ENCODE measurements at places on chromosomes 7 and 10.

DNA sequence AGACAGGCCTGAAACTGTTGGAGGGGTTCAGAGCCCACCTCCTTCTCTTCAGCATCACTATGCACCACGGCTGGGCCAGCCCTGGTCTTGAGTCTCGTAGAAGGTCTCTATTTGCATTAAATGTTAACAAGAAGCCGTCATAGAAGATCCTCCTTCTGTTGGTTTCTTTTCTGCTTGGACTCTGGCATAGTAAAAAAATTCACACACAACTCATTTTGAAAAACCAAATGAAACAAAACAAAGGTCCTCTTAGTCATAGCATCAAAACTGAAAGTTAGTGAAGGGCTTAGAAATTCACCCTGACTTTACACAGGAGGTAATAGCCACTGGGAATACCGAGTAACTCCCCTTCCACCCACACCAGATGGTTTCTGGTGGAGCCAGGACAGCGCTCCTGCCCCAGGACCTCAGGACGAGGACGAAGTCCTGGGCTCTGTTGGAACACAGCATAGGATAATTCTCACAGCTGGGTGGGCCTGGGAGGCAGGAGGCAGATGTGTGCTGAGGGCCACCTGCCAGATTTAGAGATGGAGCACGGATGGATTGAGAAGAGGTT, 248.4 kb upstream of the KLF6 start:
- no peak for DNase-seq

DNA sequence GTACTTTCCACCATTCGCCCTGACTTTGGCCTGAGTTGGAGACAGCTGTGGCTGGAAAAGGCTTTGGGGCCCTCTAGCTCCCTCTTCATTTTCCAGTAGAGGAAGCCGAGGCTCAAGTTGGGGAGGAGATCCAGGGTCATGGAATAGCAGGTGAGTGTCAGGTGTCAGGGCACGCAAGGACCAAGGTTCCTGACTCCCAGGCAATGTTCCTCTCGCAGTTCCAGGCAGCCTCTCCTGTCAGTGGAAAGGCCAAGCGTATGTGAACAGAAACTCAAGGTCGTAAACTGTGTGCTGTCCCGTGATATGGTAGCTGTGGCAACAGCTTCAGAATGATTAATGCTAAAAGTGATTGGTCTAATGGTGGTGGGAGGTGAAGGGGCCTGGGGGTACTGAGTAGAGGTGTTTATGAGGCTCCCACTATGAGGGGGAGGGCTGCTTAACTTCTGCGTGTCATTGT, 13.2 kb downstream of the ADAMTS14 start:
- DNase-seq, result no peak

DNA sequence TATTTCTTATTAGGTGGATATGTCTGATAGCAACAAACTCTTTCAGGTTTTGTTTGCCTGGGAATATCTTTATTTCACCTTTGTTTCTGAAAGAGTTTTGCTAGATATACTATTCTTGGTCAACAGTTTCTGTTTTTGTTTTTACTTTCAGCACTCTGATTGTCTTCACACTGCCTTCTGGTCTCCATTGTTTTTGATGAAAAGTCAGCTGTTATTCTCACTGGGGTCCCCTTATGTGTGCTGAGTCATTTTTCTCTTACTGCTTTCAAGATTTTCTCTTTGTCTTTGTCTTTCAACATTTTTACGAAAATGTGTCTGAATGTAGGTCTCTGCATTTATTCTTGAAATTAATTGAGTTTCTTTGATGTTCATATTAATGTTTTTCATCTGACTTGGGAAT, 15.2 kb upstream of the RASSF4 start:
- DNase-seq, result no peak

GRCh38 chr7:32502728-32503127, 7.4 kb downstream of the AVL9 start:
- DNase-seq, result no peak

GRCh38 chr7:22094413-22095342, 149.0 kb upstream of the CDCA7L start:
- DNase-seq, result no peak

DNA sequence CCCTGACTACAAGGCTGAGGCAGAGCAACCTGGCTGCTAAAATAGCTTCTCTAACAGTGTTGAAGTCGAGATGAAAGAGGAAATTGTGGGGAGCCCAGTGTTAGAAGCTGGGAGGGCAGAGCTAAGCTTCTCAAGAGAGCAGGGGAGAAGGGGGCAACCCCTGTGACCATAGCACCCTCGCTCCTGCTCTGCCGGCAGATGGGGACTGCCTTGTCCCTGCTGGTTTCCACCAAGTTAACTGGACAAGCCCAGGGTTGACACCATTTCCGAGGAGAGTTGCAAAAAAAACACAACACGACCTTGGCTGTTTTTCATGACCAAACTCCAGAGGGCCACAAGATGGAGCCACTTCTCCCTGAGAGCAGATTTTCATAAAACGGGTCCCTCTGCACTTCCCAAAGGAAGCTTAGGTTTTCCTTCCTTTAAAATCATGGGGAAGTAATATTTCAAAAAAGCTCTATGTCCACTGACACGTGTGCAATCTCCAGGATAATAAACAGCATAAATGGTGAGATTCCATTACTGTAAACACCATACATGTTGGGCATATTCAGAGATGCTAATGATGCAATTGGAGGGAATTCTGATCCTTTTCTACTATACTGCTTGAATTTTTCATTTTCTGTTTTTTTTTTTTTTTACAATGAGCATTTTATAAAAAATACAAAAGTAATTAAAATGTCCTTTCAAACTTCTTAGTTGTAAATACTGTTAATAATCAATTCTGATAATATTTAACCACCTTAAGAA, 140.4 kb downstream of the PIP4K2A start:
- no peak for DNase-seq

DNA sequence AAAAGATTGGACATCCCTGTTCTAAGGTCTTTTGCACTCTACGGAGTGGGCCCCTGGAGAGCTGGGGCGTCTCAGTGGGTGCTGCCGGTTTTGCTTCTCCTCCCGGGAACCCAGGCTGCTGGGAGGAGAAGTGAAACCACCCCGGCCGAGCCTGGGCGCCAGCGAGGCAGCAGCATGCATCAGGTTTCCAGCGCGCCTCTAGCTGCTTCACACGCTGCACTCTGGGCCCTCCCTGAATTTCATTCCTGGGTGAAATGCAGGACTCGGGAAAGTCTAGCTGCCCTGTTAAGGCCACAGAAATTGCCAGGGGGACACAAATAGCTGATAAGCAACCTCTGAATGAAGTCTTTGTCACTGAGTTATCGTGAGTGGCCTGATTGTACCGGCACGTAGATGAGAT, 127.4 kb downstream of the TRRAP start:
- DNase-seq, result no peak

DNA sequence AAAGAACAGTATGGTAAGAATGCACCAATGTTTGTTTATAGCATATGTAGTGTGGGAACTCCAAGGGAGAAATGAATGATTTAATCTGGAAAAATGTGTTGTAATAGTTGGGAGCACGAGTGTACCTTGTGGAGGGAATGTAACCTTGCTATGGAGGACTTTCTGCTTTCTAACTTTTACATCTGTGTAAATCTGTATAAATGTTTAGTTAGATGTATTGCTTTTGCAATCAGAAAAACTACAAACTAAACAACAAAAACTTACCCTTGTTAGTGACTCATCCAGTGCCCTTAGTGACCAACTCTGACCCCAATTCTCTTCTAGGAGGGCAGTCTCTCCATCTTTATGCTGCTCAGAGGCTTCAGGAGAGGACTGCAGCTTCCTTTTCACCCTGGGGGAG, 89.3 kb downstream of the CCNY start:
- no peak for DNase-seq

DNA sequence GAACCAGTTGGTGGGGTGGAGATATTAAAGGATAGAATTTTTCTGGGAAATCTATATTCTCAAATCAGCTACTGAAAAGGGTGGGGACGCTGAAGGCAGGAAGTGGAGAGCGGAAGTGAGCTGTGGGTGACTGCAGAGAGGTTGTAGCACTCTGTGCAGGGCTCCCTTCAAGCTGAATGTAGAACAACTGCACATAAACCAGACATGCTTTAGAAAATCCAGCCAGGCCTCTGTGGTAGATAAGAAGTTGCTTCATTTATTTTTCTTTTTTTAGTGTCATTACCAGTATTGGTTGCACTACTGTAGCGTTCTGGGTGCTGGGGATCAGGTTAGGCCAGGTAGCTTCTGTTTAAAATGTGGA, 127.8 kb downstream of the CELF2 start:
- DNase-seq, result peak; percentile 50

GRCh38 chr7:68133045-68133444, 1136.4 kb downstream of the TYW1 start:
- DNase-seq, result no peak

GRCh38 chr10:110842326-110842904, 29.3 kb upstream of the PDCD4 start:
- no peak for DNase-seq

DNA sequence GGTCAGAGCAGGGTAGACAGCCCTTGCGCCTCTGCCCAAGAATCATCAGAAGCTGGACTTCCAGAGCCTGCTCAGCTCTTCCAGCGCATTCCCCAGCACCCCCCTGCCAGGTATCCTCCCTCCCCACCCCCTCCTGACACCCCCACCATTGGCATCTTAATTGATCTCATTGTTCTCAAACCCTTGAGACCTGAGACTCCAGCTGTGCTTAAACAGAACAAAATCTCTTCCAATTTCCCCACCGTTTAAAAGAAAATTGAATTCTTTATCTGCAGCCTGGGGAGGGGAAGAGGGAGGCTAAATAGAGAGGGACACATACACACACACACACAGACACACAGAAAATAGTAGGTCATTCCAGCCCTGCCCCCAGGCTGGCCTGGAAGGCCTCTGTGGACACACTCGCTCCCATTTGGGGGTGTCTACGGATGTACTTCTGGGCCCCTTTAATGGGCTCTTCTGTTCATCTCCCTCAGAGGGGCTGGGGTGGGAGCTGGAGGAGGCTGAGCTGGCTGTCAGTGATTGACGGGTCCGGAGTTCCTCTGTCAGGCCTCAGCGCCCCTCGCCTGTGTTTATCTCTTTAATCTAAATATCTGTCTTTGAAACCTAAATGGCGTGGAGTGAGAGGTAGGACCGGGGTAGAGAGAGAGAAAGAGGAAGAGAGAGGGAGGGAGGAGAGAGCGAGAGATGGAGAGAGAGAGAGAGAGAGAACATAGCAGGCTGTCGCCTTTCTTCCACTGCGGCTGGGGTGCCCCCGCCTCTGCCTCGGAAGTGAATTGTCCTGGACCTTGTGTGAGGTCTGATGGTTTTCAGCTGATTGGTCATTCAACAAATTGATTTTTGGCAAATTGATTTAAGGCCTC, 61.7 kb downstream of the C10orf105 start:
- DNase-seq, result no peak

DNA sequence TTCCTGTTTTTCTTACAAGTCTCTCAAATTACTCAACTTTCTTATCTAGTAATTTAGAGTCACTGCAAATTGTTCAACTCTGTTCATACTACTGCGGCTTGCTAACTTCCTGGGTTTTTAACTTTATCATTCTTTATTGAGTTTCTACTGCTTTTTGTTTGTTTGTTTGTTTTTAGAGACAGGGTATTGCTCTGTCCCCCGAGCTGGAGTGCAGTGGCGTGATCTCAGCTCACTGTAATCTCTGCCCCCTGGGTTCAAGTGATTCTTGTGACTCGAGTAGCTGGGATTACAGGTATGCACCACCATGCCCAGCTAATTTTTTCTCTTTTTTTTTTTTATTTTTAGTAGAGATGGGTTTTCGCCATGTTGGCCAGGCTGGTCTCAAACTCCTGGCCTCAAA, 182.9 kb downstream of the TSPAN12 start:
- DNase-seq, result no peak

- no peak for DNase-seq
These were observed 10.2 kb upstream of the TMEM254 start for GRCh38 chr10:80068270-80068669.

GRCh38 chr10:24771943-24772694, 48.4 kb upstream of the ARHGAP21 start:
- no peak for DNase-seq

DNA sequence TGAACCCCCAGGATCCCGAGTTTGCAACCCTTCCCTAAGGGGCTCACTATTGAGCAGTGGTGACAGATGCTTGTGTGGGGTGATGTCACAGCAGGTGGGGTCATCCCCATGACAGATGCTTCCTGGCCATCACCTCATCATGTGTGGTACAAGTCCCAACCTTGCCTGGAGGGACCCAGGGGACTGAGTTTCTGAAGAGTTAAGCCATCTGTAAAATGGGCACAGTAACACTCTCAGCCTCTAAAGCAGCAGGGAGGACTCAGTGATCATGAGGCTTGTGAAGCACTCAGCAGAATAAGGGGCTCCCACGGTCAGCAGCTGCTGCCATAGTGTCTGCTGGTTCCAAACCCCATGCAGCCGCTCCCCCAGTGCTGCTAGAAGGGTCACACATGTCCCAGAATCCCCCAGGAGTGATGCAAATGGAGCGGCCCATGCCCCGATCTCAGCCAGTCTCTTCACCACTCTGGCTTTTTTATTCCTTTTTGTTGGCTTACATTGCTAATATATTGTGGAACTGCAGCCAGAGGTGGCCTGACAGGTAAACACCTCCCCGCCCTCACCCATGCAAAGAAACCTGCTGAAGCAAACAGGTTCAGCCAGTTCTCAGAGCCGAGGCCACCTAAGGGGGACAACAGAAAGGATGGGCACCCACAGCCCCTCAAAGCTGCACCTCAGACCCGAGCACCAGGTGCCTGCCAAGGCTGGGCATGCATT, 102.1 kb upstream of the PDGFA start:
- no peak for DNase-seq

DNA sequence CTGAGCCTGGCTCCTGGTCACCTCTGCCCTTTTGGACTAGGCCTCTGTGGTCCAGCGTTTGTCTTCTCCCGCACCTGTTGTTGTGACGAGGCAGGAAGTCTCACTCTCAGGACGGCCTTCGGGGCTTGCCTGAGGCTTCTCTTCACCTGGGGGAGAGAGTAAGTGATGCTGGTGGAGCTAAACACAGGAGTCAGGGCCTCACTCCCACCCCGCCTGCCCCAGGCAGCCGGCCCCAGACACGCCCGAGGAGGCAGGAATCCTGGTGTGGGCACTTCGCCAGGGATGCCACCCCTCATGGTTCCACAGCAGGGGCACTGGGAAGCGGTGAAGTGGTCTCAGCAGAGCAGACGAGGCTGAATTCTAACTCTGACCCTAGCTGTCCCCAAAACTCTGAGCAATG, 42.4 kb downstream of the IL2RA start:
- no peak for DNase-seq

DNA sequence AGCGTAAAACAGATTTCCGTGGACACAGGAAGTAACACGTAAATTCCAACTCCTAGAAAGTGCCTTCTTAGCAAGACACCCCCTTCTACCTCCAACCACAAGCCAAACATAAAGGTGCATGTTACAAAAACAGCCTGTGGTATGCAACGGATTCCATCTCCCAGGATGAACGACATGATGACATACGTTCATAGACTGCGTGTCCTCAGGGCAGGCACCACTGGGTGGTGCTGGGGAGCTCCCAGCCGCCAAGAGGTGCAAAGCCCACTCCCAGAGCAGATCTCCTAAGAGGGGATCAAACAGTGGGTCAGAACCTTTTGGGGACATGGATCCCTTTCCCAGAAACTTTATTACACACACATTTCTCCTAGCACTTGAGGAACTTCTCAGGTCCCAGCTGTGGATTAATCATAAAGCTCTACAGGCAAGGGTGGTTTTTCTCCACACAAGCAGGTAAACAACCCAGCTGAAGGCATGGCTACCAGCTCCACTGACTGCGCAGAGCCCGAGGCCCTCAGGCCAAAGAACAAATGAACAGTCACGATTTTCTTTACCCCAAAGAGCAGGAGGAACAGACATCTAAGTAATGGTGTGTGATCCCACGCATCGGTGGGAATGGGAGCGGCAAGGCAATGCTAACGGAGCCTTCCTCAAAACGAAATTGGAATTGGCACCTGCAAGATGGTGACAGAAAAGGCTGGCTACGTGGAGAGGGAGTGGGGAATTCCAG, 13.8 kb downstream of the PSAP start:
- no peak for DNase-seq

- DNase-seq, result no peak
These were observed 71.8 kb downstream of the SMURF1 start for GRCh38 chr7:99072126-99072525.

All from stimulated activated CD8-positive, alpha-beta memory T cell treated with anti-CD3 and anti-CD28 coated beads, Interleukin-7, amount 100 ng/mL, for 48 hours (primary cell).